H1 (cell line): ENCODE measurements at places on chromosomes 3 and 15. TPM values are rescaled to one million over a fixed set of nuclear protein-coding genes. Genes with fewer than 3 reads are reported as not detected.

ZCWPW2 gene
- 0.06 and 0.11 TPM in 2 replicates for polyA plus RNA-seq

PXYLP1 gene
- 16.8 and 20.6 TPM in 2 replicates for polyA plus RNA-seq

WDR76 gene
- 2.7 and 4.1 TPM in 2 replicates for polyA plus RNA-seq

GABRR3 gene
- not detected in 2 replicates for polyA plus RNA-seq

GHSR gene
- not detected in 2 replicates for polyA plus RNA-seq
